CD4-positive, alpha-beta T cell treated with Interleukin-10 for 1 hour (primary cell): ENCODE measurements at places on chromosomes 12 and 14.

GRCh38 chr12:106247674-106248311 is at the start of gene CKAP4:
Gene CKAP4 (minus strand): TSS chr12:106248020. CDS start chr12:106247851, 169 bp downstream.
- DNase-seq, result peak; percentile 62

DNA sequence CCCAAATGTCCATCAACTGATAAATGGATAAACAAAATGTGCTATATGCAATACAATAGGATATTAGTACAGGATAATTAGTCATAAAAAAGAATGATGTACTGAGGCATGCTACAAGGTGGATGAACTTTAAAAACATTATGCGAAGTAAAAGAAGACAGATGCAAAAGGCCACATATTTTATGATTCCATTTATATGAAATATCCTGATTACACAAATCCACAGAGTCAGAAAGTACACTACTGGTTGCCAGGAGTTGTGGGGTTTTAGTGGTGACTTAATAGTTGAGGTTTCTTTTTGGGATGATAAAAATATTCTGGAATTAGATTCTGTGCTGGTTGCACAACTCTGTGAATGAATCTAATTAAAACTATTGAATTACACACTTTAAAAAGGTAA is 12.6 kb downstream of the TRIM9 start:
- DNase-seq, result no peak

DNA sequence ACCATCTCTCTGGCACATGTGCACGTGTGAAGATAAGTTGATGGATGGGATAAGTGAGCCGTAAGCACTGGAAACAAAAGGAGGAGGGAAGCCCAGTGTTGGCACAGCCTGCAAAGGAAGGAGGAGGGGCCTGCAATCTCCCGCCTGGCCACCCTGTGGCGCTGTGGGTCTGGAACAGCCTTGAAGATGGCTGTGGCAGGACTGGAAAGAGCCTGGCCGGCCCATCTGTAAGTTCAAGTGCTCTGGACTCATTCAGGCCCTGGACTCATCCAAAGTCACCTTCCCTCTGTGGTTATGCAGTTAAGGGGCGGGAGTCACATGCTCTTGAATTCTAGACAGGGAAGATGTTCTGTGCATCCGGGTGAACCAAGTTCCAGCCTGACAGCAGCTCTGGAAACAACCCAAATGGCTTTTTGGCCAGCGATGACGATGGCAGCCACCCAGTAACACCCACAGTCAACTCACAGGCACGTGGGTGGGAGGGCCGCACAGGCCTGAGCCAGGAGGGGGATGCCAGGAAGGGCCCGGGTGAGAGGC is 50.4 kb downstream of the CHGA start:
- DNase-seq, result no peak

DNA sequence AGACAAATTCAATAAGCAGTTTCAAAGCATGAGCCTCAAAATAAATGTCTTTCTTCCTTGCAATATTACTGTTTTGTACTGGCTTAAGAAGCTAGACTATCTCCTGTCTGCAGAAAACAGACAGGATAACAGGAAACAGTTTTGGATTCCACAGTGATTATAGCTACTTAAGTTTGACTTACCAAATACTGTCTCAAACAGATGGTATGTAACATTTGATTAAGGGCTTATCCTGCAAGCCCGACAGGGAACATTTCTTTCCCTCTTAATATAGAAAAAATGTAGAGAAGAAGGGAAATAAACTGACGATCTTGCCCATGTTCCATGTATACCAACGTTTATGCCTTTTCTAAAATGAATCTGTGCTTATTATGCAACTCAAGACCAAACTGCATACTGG is 179.9 kb upstream of the EEA1 start:
- no peak for DNase-seq

- no peak for DNase-seq
Measured at GRCh38 chr14:76770521-76771436, 9.5 kb downstream of the VASH1 start.

GRCh38 chr12:25725931-25726330 is 172.8 kb upstream of the LMNTD1 start:
- DNase-seq, result no peak

GRCh38 chr12:125208942-125209341 is 143.7 kb downstream of the AACS start:
- DNase-seq, result no peak

- no peak for DNase-seq
Measured at GRCh38 chr12:96652870-96653269, 163.5 kb downstream of the CFAP54 start.

GRCh38 chr12:47105914-47106674 is 26.3 kb upstream of the AMIGO2 start:
- DNase-seq, result no peak

DNA sequence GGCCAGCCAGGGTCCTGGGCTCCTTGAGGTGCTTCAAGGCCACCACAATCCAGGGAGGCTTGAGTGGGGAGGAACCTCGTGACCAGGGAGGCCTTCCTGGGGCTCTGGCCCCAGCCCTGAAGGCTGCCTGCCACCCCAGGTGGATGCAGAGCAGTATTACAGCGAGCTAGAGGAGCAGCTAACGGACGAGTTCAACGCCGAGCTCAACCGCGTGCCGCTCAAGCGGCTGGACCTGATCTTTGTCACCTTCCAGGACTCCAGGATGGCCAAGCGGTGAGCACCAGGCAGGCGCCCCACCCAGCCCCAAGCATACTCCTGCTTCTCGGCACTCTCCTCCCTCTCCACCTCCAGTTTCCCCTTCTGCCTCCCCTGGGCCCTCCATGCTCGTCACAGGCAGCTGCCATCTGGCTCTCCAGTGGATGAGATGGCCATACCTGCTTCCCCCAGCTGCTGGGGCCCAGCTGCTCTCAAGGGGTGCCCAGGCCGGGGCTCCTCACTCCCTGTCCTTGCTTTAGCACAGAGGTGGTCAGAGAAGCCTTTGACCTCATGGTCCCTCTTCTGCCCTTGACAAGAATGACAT is 30.6 kb downstream of the NGB start:
- no peak for DNase-seq

DNA sequence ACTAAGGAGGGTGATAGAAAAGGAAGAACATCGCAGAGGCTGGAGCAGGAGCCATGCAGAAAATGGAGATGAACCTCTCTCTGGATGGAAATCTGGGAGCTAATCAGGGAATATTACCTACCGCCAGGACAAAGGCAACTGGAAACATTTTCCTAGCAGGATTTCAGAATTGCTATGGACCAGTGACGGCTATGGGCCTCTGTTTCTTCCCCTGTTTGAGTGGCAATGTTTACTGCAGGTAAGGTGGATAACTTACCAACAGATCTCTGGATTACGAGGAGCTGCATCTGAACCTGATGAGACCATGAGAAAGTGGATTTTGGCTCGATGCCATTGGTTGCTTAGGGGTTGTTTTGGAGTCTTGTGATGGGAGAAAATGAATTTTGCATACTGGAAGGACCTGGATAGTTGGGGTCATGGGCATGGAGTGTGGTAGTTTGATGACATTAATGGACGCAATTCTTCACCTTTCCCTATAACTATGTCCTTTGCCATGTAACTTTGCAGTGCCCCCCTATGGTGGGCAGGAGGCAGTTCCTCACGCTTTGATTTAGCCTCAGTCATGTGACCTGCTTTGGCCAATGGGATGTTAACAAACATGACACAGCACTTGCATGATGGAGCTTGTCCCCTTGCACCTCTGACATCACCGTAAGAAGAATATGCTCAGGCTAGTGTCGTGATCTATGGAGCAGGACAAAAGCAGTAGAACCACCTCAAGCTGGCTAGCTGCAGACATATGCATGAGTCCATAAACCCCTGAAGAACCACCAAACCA is 51.1 kb downstream of the CALM1 start:
- DNase-seq, result no peak

DNA sequence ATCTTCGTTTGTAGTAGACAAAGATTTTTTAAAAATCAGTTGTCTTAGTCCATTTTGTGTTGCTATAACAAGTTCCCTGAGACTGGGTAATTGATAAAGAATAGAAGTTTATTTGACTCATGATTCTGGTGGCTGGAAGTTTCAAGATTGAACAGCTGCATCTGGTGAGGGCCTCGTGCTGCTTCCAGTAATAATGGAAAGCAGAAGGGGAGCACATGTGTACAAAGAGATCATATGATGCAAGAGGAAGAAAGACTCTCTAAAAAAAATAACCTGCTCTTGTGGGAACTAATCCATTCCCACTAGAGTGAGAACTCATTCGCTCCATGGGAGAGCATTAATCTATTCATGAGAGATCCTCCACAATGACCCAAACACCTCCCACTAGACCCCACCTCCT is 24.8 kb downstream of the MUCL1 start:
- no peak for DNase-seq

- no peak for DNase-seq
Measured at GRCh38 chr12:104751594-104751993, 206.5 kb downstream of the SLC41A2 start.

DNA sequence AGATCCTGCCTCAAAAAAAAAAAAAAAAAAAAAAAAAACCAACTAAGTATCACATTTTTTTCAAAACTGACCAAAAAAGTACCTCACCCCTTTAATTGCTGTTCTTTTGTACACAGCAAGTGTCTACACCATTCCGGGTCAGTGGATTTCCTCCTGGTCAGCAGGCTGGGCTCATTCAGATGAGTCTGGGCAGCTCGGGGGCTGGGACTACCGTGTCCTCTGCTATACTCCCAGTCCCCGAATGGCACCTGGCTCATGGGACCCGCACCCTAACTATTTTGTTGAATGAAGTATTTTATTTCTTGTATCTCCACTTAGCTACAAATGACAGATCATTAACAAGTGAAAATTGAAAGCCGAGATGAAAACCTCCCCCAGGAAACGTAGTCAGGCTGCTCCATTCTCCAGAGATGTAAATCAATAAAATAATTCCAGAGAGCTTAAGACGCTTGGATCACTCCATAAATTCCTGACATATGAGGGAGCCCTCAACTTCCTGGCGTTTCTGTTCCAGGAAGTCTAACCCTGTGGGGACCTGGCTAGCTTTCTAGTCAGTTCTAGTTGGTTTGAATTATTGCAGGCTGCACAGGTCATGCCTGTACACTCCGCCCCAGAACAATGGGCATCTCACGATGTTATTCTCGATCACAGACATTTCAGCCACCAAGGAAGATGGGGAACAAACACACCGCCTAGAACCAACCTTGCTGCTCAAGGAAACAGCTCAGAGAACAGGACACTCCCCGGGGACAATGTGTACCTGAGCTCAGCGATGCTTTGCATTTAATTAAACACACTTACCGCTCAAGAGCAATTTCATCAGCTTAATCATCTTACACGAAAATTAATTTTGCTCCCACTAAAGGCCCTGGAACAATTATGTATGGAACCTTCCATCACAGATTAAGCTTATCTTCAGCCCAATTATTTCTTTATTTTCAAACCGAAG is 76.3 kb downstream of the RIMBP2 start:
- DNase-seq, result no peak

DNA sequence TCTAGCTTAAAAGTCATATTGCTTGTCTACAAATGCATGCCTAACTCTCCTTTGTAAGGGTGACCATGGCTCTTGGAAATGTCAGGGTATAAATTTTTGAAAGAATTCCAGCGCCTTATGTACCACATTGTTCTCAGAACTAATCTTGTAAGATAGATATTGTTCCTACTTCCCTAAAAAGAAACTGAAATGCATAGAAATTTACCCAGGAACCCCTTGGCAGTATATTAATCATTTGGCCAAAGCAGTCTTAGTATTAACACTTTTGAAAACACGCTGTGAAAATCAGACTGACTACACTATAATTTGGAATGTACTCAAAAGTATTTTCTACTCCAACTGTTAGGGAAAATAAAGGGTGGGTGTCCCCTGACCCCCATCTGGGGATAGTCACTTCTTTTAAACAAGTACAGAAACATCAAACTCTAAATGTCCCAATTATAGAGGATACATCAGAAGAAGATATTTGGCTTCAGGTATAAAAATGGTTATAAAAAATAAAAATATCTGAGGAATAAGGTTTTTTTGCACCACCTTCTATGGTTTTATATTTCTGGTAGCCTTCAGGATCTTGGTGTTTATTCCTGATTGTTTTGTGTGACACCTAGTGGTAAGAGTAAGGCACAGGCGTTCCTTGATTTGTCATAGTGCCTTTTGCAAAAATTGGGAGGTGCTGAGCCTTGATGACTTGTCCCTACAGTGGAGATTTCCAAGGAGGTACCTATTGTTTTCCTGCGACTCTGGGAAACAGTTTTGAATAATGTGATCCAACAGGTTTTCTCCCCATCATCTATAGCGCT is 2.2 kb upstream of the NFKBIA start:
- peak; percentile 69 for DNase-seq

DNA sequence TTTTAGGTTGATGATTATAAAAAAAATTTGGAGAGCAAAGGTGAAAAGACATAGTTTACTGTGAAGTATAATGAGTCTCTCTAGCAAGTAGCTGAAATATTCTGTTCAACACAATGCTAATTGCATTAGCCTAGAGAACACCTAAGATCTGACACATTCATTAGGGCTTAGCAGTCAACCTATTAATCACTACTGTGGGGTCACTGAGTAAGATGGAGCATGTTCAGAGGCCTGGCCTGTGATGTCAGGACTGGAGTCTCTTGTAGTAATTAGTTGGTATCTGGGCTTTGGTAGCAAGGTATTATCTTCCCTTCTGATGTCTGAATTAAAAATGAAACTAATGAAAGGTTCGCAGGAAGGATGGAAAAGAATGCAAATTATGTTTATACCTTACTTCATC is 112.7 kb downstream of the SLC16A7 start:
- DNase-seq, result no peak

DNA sequence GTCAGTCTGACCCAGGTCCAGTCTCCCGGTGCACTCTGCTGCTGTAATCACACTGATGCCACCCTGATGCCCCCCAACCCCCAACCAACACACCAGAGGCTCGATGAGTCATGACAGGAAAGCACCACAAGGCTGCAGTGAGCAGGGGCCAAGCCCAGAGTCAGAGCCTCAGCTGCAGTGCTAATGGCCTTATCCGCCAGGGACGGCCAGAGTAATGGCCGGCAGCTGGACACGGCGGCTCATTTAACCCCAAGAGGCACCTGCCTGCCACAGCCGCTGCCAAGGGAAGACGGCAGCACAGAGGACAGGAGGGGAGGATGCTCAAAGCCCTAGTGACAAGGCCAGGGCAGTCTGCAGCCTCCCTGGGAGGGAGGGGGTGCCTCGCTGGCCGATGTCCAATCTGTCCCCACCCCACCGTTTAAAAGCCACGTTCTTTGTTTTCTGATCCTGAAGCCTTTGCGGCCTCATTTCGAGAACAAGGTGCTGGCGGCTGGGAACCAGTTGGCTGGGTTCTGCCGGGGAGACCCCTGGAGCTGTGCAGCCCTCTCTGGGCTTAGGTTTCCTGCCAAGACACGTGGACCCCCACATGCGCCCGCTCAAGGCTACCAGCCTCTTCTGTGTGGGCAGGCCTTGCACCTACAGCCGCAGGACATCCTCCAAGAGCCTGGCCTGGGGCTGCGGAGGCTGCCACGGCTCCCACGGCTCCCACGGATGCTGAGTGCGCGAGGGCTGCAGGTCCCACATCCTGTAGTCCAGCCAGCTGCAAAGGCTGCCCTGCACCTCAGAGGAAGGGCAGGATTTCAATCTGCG is 13.1 kb downstream of the CCDC85C start:
- DNase-seq, result no peak

GRCh38 chr12:106670131-106670530 is 87.3 kb downstream of the RFX4 start:
- no peak for DNase-seq

DNA sequence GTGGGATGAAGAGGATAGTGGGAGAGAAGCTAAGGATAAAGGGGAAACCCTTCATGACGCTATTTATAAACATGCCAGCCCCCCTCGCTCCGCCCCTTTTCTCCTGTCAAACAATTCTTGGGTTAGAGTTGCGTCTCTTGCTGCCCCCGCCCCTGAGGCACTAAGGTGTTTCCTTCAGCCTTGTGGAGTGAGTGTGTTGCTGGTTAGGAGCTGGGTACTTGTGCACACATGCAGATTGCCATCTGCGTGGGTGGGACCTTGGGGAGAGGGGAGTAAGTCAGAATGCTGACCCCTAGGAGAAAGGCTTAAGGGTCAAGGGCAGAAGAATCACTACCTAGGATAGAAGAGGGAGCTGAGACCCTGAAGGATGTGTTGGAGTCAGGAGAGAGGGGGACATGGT is 5.4 kb downstream of the FOXJ2 start:
- no peak for DNase-seq
